ELR (cell line): ENCODE measurements at places on chromosomes 12 and 14.
A peak's percentile ranks its signal among the peaks of the same experiment; 100 is the strongest.

DNA sequence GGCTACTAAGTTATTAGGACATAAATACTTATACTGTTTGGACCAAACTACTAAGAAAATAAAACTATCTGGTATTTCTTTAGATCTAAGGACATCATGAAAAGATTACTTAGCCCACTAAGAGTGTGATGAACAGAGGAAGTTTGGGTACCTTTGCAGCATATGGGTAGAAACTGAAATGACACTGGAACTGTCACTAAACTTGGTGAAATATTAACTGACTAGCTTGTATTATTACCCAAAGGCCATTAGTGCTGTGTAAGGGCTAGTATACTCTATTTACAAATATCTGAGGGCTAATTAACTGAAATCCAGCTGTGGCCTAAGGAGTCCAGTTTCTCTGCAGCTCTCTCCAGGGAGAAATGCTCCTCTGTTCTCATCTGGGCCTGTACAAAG is 45.5 kb downstream of the PAWR start:
- DNase-seq, result no peak

GRCh38 chr12:76785407-76785806 is 21.5 kb downstream of the ZDHHC17 start:
- DNase-seq, result no peak

DNA sequence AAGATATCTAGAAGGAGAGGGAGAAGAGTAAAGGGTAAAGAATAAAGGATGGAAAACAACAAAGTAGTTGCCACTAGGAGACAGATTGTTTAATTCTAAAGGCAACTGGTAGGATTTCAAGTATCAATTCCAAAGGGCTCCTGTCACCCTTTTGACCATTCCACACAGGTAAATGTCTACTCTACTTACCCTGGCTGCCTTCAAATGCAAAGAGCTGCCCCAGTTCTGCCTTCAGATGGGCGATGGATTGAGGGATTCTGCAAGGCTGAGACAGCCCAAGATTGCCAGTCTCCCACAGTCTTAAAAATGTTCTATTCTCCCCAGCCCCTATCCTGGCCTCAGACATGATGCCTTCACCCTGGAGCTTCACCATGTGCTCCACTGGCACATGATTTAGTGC is 11.4 kb downstream of the KRT76 start:
- DNase-seq, result no peak

DNA sequence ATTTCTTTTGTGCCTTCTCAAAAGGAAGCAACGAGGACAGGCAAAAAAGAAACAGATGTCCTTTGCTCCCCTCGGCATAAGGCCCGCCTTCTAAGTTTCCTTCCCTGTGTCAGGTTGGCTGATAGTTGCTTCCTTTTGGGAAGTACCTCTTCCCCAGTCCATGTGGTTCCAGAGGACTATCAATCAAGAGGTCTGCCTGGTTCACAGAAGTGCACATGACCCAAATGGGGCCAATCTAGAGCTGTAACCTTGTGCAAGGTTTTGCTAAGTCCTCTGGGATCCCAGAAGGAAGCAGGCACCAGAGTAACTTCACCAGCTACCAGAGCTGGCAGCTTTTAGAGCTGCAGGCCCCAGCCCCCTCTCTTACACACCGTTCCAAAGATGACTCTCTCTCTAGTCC is 42.6 kb downstream of the TMEM63C start:
- no peak for DNase-seq

DNA sequence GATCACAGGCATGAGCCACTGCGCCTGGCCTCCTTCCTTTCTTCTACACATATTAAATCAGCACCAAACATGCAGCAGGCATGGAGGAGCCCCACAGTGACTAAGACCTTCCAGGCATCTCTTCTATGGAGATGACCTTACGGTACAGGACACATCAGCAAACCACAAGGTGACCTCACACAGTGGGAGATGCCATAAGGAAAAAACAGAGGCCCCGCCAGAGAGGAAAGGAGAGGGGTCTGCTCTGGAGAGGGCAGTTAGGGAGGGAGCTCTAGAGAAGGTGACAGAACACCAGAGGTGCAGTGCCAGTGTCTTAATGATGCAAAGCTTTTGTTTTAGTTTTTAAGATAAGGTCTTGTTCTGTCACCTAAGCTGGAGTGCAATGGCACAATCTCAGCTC is 81.1 kb upstream of the ESRRB start:
- peak; percentile 9 for DNase-seq

- no peak for DNase-seq
Measured at GRCh38 chr12:108477055-108477880, 37.8 kb upstream of the FICD start.
